ENCODE measurements at places on chromosomes 3 and 15.

DNA sequence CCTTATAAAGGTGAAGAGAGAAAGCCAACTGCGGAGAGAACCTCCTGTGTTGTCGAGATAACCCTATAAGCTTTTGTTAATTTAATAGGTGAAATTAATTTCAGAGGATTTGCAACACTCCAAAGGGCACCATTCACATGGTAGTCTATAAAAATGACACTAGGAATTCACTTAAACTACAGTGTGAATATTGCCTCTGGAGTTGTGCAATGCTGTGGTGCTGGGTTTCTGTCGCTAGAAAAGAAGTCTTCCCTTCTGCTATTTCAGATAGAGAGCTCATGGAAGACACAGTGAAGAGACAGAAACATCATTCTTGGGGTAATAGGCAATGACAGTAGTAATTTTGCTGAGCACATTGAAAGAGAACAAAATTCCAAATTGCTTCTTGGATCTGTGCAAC is 28.8 kb upstream of the PROK2 start:
- no peak for DNase-seq

- DNase-seq: no peak
Observed at GRCh38 chr15:76467136-76467535, 130.6 kb downstream of the ISL2 start.

- no peak for DNase-seq
Observed at GRCh38 chr15:86403914-86404583, 324.4 kb downstream of the AGBL1 start.

DNA sequence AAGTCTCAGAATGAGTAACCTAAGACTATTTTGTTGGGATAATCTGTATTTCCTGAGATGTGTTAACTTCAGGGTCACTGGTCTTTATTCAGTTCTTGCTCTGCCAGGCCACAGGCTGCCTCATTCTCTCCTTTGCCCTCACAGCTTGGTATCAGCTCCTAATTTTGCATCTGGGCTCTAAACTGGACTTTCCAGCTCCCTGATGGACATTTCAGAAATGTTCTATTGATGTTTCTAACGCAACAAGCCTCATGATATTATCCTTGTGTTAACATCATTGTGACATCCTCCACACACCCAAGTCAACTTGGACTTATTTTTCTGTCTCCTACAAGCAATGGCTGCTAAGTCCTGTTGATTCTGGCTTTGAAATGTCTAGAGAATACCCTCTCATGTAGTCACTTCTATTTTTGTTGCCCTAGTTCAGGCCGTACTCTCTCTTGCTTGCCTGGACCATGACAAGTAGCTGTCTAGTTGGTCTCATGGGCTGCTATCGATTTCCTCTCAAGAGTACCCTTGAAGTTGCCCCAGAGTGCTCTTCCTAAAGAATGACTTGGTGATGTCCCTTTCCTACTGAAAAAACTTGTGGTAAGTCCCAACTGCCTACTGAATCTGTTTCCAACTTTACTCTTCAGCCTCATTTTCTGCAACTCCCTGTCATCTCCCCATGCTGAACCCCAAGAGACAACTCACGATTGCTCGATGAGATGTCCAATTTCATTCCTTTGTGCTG is 52.7 kb downstream of the CHST2 start:
- DNase-seq: no peak

- DNase-seq: no peak
Observed at GRCh38 chr3:49453621-49454020, 16.4 kb upstream of the DAG1 start.

GRCh38 chr15:72445426-72445825 is 28.7 kb upstream of the ARIH1 start:
- no peak for DNase-seq

DNA sequence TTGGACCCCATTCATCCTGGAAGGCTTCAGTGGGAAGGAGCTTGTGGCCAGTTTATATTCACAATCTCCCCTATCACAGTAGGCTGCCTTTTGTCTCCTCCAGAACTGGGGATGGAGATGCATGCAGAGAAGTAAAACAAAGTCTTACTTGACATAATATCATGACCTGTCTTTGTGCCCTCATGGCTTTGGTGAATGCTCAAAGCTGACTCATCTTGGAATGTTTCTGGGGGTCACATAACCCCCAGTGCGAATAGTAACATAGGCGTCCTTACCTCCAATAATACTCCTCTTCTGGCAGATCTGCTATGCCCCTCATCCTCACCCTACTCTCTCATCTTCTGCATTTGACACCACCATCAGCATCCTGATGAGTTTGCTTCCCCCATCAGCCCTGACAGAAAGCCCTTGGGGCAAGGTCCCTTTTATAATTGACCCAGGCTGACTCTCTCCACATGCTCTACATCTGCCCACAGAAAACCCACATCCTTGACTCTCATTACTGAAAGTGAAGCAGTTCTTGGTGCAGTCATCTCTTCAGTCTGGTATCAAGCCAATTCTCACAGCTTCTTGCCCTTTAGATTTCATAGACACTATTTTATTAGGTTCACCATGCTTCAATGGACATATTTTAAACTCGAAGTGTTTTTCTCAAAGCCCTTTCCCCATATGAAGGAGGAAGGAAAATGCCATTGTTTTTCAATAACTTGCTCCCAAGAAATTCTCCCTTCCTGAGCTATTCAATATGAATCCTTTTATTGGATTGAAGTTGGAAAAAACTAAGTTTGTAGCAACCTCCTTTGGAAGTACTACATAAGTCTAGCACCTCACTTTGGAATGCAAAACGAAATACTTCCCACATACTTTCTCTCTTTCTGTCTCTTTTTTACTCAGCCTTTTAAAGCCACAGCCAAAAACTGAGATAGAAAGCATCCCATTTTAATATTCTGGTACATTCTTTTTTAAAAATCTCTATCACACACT is 36.6 kb downstream of the OSTN start:
- DNase-seq: no peak

DNA sequence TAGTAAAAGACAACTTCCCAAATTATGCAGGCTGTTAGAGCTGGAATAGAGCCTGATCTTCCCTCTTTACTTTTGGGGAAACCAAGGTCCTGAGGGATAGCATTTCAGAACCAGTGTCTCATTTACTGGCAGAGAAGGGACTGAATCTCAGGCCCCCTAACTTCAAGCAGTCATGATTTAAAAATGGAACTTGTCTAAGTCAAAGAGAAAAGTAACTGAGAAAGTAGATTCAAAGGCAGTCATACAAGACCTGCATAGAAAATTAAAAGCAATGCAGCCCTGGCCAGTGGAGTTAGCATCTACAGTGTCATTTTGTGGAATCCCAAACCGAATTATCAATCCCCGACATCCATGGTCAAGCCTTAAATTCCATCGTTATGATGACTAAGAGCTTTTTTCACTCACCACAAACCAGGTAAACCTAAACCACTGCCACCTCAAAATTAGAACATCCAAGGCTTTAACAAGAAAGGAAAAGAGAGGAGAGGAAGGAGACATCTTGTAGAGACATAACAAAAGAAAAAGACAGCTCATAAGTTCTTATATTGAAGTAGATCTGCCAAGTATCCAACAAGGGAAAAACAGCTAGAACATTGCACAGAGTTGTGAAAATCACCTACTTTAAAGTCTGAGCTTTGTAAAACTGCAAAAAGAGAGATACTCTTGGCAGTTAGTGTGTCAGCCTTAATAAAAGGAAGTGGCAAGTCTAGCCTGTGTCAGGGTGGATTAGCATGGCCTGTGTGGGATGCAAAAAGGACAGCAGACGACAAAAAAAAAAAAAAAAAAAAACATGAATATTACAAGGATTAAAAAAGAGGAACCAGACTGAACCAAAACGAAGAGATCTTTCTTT is 54.1 kb upstream of the CCR2 start:
- DNase-seq: no peak

DNA sequence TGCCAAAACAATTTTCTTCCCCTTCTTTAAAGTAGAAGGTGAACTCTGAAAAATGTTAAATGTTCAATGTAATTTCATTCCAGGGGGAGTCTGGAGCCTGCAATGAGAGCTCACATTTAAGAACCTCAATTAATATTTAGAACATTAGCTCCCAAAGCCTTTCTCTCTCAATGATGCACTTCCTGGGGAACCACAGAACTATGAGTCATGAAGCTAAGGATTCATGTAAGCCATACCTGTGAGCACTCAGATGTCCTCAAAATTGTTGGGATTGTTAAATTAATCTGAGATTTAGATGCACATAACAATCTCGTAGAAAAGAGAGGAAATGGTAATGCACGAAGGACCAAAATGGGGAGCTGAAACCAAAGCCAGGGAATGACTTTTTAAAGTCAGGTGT is 244.2 kb upstream of the LRIG1 start:
- no peak for DNase-seq

GRCh38 chr3:79726786-79727185 is 41.0 kb downstream of the ROBO1 start:
- no peak for DNase-seq

DNA sequence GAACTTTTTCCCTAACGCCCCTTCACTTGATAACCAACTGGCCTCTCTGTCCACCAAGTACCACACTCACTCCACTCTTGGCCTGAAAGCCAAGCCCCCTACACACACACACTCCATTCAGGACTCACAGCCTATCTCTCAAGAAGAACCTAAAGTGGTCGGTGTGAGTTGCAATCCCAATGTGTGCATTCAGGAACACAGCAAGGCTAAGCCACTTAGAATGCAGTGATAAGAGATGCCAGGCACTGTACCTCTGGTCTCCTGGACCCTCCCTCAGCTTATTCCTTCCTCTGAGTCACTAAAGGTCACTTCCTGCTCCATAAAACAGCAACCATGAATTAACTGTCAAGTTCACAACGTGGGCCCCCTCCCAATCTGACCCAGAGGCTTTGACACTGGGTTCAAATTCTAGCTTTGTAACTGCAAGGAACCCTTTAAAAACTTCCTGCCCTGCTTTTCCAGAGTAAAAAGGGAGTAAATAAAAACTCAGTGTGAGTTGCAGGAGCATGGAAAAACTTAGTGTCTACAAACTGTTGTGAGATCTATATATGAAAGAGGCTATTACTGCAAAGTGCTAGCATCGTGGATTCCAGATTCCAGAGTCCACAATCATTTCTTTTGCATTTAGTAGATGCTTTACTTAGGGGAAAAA is 17.6 kb upstream of the KCNMB3 start:
- DNase-seq: no peak

DNA sequence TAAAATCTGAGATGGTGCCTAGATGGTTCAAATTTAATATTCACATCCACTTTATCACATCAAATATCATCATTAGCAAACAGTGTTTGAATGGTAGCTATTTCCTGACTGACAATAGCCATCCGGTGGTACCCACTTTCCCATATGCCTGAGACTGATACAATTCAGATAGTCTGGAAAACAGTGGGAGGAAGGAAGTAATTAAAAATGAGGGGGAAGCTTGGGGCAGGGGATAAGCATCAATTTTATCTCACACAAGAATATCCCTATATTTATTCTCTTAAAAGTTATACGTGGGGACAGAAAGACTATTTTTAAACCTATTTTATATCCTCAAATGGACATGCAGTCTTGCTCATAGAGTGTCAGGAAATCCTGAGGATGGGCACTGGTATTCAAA is 122.5 kb upstream of the GAP43 start:
- no peak for DNase-seq

DNA sequence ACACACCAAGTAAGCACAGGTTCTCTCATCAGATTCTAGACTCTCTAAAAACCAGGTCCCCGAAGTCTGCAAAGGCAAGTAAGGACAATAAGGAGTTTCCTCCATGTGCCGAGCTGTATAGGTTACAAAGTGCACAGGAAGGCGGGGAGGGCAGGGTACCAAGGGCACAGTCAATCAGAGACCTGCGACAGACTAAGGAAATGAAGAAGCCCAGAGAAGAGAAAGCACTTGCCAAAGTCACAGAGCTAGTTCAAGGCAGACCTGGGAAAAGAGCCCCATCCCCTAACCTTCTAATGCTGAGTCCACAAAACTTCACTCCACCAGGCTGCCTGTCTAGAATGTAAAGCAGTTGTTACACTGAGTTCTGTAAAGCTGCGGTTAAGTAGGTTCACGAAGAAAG is 1.7 kb downstream of the SEC13 start:
- no peak for DNase-seq

DNA sequence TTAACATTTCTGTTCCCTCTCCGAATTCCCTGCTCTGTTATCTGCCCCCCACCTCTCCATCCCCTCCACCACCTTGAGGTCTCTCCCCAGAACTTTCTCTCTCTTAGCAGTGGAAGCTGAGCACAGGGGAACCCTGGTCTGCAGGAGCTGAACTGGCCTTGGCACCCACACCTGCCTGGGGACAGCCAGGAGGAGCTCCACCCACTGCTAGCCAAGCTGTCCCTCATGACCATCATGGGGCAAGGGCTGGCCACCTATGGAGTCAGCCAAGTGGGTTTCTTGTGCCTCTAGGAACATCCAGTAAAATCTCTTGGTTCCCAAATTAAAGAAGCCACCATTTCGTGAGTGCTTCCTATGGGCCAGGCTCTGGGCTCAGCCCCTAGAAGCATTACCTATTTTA is 276.4 kb upstream of the TLE3 start:
- DNase-seq: no peak

- no peak for DNase-seq
Observed at GRCh38 chr15:96431786-96432185, 101.3 kb downstream of the NR2F2 start.

- no peak for DNase-seq
Observed at GRCh38 chr3:169939320-169939719, 27.3 kb upstream of the SEC62 start.

DNA sequence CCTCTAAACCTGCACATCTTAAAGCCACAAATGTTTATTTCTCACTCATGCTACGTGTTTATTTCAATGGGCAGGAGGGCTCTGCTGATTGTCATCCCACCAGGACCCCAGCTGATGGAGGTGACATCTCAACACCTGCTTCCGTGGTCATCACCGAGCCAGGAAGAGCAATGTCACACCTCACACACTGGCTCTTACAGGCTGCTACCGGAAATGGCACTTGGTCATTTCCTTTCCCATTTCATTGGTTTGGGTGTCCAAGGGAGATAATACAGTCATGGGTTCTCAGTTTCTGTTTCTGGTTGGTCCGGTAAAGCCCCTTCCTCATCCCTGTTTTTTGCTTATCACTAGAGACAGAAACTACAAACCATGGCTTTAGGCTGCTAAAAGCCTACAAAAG is 41.9 kb downstream of the ABHD2 start:
- DNase-seq: no peak

GRCh38 chr15:69126054-69126469 is 34.4 kb upstream of the GLCE start:
- DNase-seq: no peak

- DNase-seq: no peak
Observed at GRCh38 chr3:64801856-64802255, 114.1 kb upstream of the ADAMTS9 start.

GRCh38 chr3:14784087-14784681 is 34.6 kb upstream of the FGD5 start:
- peak; percentile 50 for DNase-seq

- DNase-seq: no peak
Observed at GRCh38 chr15:71151081-71151480, 35.8 kb downstream of the THSD4 start.

GRCh38 chr3:152505926-152506325 is 237.2 kb downstream of the MBNL1 start:
- no peak for DNase-seq

DNA sequence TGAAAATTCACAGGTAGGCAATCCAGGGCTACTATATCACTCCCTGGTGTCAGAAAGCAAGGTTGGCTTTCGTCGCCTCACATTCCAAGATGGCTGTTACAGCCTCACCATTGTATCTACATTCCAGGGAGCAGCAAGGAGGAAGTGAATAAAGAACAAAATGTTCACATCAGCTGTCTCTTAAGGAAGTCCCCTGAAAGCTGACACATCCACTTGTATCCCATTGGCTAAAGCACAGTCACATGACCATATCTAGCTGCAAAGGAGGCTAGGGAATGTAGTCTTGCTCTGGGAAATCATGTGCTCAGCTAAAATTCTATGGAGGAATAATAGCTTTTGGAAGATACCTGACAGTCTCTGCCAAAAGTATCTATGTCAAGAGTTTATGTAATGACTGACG is 12.8 kb upstream of the GATA2 start:
- DNase-seq: peak; percentile 39

Data from endodermal cell (in vitro differentiated cells).